ENCODE measurements at places on chromosomes 7 and 10.

DNA sequence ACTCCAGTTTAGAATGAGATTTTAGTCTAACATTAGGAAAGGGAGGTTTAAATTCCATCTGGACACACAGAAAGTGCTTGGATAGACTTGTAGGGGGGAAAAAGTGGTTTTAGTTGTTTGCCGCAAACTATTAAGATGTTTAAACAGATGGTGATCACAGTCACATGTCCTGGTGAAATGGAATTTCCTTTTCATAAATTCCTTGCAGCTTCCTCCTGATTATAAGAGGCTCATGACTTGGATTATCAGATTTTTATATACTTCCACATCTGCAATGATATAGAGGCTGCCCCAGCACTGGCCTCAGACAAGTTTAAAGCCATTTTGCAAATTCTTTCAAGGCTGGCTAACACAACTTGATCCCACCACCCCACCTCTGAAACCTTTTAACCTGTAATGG, 106.4 kb upstream of the ARMC3 start:
- DNase-seq: peak; percentile 12

DNA sequence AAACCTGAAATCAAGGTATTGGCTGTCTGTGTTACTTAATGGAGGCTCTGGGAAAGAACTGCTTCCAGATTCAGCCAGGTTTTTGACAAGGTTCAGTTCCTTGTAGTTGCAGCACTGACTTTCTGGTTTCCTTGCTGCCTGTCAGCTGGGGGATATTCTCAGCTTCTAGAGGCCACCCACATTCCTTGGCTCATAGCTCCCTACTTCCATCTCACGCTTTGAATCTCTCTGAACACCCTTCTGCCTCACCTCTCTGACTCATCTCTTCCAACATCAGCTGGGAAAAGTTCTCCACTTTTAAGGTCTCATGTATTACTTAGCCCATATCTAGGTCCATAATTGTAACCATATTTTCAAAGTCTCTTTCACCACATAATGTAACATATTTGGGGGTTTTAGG, 22.9 kb upstream of the GPR22 start:
- no peak for DNase-seq

- no peak for DNase-seq
Observed at GRCh38 chr10:117502421-117503243, 39.9 kb upstream of the EMX2 start.

DNA sequence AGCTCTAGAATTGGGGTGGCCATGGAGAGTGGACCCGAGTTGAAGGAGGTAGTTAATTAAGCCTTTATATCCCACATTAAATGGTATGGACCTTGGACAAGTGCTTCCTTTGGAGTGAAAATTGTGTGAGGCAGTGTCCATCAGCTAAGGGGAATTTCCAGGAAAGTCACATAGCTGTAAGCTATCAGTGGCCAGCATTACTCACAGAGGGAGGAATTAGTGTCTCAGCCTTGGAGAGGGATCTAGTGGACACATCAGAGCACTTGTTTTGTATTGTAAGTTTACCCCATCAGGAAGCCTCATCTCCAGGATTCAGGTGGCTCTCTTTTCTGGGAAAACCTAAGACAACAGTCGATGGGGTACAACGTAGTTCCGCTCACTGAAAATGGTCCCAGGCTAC, 416.7 kb downstream of the TFEC start:
- DNase-seq: no peak

DNA sequence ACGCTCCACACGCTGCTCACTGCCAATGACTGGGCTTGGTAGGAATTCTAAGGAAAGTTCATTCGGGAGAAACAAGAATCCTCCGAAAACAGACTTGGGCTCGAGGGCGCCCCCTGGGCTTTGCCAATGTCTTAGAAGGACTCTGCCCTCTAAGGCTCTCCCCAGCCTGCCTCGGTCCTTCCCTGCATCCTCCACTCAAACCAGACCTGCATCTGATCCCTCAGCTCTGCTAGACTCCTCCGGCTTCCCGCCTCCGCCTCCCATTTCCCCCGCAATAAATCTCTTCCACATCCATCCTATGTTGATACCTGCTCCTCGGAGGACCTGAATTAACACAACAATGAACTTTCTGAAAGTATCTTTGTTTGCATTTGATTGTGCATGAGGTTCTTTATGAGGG, 177.6 kb downstream of the PLPP4 start:
- no peak for DNase-seq

- DNase-seq: no peak
Observed at GRCh38 chr10:114703377-114704107, 45.5 kb upstream of the ABLIM1 start.

GRCh38 chr10:102593074-102593803, 51.0 kb upstream of the TRIM8 start:
- no peak for DNase-seq

DNA sequence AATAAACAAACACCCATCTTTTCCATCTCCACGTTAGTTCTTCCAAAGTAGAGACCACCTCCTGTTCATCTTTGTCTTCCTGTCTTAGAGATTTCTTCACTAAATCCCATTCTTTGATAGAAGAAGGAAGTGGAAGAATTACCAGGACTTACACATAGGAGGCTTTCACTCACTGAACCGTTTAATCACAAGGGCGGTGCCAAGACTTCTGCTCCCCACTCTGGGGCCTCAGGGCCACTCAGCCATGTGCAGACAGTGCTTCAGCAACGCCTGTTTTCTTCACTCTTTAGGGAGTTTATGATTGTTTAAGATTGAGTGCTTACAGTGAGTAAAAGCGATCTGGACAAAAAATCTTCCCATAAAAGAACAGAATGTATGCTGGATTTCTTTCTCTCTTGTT, 63.9 kb upstream of the SORCS3 start:
- DNase-seq: no peak

DNA sequence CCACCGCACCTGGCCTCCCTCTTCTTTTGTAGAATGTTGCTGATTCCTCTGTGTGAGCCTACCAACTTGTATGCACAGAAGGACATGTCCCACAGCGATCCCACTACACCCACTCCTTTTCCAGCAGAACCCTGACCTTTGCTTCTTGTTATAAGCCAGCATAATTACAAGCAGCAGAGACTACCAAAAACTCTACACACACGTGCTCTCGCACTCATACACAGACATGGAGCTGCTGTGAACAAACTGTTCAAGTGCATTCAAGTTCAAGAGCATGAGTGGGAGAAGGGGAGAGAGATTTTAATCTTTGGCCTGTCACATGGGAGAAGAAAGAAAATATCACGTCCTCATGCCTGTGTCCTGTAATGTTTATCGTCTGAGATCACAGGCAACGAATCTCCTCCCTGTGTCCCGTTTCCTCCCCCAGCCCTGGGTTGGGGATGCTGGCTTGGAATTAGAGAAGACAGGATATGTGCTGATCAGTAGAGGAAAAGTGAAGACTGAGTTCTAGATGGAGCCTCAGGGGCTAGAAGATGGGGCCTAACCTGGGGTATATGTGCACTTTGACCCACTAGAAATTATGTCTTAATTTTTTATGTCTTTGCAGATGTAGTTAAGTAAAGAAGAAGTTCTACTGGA, 79.6 kb downstream of the NHLRC2 start:
- no peak for DNase-seq

DNA sequence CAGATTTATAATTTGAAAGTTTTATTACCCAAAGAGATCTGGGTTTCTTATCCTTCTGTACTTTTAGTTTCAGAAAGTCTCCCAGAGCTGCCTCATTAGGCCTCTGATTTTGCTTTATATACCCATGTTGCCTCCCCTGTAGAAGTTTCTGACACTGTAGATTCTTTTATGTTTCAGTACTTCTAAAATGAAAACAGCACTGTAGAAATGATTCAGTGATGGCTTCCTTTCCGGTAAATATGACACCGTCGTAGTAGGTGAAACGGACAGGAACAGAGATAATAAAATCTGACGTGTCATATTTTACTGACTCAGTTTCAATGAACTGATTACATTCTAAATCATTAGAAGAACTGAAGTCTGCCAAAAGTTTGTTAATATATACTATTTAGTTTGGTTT, 272.7 kb downstream of the TWIST1 start:
- no peak for DNase-seq

DNA sequence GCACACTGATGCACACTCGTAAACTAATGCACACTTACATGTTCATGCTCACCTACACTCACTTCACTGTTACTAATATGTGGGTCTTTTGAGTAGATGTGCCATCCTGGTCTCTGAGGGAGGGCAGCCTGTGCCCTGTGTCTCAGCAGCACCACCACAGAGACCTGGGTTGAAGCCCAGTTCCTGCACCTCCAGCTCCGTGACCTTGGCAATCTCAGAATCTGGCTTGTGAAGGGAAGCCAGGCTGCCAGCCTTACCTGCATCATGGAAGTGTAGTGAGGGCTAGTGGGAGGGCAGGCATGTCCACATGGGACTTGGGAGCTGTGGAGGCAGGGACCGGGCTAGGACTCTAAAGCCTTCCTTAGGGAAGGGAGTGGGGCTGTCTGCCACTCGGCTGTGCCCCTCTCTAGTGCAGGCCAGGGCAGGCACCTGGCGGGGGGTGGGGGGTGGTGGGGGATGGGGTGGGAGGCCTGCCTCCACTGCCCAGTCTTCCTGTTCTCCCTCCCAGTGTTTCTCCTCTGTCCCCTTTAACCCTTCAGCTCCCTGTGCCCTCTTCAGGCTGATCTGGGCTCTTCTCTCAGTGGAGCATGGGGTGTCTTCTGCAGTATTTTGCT, 8.1 kb downstream of the ADCY1 start:
- DNase-seq: no peak

DNA sequence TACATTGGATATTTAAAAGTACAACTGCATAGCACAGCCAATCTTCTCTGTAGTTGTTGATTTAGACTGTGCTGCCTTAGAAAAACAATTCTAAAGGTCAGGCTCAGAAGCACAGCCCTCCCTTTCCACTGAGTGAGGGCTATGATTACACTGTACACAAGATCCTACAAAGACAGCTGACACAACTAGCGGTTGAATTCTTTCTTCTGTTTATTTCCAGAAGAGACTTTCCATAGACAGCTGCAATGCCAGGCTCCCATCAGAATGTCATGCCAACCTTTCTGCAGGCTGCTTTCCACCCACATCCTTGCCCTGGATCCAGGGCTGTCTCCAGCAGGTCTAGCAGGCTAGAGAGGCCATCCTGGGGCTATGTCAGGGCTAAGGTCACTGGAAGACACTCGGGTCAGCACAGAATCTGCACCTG, 39.3 kb downstream of the FAM13C start:
- no peak for DNase-seq

- DNase-seq: no peak
Observed at GRCh38 chr10:24416248-24416647, 207.3 kb downstream of the KIAA1217 start.

- DNase-seq: no peak
Observed at GRCh38 chr7:142992427-142992826, 30.3 kb upstream of the KEL start.

DNA sequence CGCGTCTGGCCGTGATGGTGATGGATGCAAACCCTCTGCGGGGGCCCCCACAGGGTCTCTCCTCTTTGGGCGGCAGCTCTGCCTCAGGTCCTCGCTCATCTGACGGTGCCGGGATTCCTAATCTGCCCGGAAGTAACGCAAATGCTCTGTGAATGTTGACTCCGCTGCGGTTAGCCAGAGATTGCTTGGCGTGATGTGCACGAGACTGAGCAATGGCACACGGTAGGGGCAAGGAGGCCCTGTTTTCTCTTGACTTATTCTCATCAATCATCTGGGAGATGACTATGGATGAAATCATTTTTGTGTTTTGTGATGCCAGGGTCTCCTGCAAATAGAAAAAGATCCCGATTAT, 116.5 kb upstream of the ADAM12 start:
- DNase-seq: no peak

DNA sequence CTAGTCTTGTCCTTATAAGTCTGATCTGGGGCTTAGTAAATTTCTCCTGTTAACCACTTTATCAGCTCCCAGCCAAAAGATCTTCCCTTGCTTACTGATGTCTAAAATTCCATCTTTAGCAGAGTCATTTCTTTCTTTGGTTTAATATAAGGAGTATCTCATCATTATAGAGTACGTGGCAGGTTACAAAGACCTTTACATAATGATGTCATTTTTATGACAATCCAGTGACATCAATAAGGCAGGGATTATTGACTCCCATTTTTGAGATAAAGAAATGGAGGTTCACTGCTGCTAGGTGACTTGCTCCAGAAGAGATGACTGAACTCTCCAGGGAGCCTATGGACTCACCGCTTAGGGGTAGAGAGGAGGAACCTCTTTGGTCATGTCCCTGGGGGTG, 8.1 kb upstream of the IFRD1 start:
- DNase-seq: no peak

- no peak for DNase-seq
Observed at GRCh38 chr7:124351950-124352349, 319.1 kb upstream of the TMEM229A start.

GRCh38 chr7:18063149-18063901, 35.7 kb upstream of the PRPS1L1 start:
- DNase-seq: no peak

- DNase-seq: no peak
Observed at GRCh38 chr7:126574276-126575250, 678.2 kb downstream of the GRM8 start.

DNA sequence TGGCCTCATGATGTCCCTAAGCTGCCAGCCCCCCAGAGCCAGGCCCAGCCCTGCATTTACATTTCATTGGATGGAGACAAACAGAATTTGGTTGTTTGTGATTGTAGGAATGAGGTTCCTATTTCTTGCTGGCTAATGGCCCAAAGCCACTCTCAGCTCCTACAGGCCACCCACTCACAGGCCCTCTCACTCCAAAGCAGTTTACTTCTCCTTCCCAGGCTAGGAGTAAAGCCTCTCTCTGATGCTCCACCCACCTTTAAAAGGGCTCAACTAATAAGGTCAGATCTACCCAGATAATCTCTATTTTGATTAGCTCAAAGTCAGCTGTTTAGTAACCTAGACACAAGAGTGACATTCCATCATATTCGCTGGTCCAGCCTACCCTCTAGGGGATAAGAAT, 11.2 kb upstream of the CUZD1 start:
- DNase-seq: no peak

DNA sequence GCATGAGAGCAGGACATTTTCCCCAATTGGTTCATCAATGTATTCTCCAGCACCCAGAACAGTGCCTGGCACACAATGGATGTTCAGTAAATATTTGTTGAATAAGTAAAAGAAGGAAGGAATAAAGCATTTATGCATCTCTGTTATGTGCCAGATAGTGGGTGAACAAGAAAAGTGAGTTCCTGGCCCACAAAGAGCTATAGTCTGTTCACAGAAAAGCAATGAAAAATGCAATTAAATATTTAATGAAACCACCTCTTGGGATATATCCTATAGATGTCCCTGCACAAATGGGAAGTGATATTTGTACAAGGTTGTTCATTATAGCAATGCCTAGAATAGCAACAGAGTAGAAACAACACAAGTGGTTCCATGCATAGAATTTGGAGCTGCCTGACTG, 2.1 kb downstream of the ABCA13 start:
- no peak for DNase-seq
